Thymus (tissue), 14 donors: ENCODE measurements at places on chromosomes 16 and 17. TPM values are rescaled to one million over a fixed set of nuclear protein-coding genes. Genes with fewer than 3 reads are reported as not detected.

- no peak for DNase-seq
Observed at GRCh38 chr16:54370278-54371040, 83.9 kb upstream of the IRX3 start.

DNA sequence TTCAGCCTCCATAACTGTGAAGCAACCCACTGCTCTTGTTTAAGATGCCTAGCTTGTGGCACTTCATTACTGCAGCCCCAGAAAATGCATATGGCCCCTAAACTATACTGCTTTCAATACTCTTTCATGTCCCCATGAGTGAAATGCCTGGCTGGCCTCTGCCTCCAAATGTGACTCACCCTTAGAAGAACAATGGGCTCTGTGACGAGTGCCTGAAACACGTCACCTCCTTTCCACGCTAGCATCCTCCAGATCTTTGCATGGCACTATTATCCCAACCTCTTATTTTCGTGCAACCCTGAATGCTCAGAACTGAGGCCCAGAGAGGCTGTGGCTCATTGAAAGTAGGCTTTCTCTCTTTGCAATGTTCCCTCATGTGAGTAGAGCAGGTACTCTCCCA, 233.1 kb downstream of the CBLN1 start:
- no peak for DNase-seq

- no peak for DNase-seq
Observed at GRCh38 chr16:66920924-66921680, 2.4 kb upstream of the CDH16 start.

- DNase-seq: no peak
Observed at GRCh38 chr17:76466775-76467130, 650 bp upstream of the AANAT start.

DNA sequence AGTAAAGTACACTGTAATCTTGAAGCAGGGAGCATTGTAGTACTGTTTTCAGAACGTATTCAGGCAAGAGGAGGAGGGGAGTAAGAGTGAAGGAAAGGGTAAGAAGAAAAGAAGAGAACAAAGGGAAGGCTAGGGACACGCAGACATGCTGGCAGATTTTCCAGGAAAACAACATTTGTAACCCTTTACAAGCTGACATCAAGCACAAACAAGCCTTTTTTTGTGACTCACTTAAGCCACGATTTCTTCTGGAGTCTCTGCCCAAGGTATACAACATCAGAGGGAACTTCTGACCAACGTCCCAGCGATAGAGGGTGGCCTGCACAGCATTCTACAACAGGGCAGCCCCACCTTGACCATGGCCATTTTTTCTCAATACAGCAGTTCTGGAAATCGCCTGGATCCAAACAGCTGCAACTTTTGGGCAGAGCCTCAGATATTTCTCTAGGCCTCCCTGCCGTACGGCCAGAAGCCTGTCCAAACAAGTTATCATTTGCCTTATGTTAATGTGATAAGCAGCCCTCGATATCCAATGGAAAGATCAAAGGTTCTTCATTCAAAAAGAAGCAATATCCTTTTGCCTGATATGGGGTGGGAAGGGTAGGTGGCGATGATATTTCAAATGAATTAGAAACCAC, 247.3 kb downstream of the ZFHX3 start:
- no peak for DNase-seq

- DNase-seq: no peak
Observed at GRCh38 chr17:3415610-3416009, 4.4 kb downstream of the OR3A3 start.

- DNase-seq: no peak
Observed at GRCh38 chr17:3475251-3475685, 529 bp upstream of the ASPA start.

GRCh38 chr16:87223656-87224248, 93.4 kb downstream of the C16orf95 start:
- no peak for DNase-seq

DNA sequence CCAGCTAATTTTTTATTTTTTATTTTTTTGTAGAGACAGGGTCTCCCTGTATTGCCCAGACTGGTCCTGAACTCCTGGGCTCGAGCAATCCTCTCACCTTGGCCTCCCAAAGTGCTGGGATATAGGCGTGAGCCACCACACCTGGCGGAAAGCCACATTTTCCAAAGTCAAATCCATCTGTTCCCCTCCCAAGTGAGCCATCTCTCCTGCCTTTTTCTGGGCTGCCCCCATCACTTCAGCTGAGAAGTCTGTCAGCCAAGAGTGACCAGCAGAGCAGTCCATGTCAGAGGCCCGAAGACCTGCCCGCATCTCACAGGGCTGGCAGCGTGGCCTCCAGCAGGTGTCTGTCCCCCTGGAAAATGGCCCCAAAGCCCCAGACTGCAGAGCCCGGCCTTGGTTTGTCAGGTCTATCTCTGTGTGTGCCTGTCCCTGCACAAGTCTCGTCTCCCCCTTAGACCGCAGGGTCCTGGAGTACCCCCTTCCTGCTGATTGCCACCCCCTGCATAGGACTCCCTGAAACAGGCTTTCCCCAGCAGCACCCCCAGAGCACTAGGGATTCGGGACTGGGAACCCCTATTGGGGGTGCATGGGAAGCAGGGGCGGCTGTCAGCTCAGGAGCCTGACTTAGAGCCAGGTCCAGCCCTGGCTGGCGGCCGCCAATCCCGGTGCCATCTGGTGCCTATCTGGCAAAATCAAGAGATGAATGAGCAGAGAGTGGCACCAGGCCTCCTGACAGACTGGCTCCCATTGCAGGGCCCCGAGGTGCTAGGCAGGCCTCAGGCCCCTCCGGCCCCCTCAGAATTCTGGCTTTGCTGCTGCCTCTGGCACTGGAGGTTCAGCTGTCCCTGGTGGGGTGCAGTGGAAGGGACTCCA, 7.8 kb downstream of the TTYH2 start:
- no peak for DNase-seq

- no peak for DNase-seq
Observed at GRCh38 chr16:54936201-54936978, 5.7 kb downstream of the IRX5 start.

DNA sequence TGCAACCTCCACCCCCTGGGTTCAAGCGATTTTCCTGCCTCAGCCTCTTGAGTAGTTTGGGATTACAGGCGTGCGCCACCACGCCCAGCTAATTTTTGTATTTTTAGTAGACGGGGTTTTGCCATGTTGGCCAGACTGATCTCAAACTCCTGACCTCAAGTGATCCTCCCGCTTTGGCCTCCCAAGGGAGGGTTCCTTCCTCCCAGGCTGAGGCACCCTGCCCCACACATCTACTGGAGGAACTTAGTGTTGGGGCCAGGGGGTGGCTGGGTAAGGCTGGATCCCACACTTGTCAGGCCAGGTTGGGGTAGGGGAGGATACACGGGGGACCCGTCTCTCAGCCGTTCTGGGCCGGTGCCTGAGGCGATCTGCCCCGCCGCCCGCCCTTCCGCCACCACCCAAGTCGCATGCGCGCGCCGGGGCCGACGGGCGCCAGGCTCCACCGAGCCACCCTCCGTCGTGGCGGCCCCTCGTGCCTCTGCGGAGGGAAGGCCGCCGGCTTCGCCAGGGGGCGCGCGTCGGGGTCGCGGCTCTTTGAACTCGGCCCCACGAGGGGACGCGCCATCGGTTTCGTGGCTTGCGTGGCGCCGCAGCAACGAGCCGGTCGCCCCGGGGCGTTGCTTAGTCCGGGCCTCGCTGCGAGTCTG, 15.9 kb downstream of the GRB7 start:
- DNase-seq: peak; percentile 89

- DNase-seq: peak; percentile 92
Observed at GRCh38 chr17:29617481-29618271, 5.0 kb downstream of the CORO6 start.

DNA sequence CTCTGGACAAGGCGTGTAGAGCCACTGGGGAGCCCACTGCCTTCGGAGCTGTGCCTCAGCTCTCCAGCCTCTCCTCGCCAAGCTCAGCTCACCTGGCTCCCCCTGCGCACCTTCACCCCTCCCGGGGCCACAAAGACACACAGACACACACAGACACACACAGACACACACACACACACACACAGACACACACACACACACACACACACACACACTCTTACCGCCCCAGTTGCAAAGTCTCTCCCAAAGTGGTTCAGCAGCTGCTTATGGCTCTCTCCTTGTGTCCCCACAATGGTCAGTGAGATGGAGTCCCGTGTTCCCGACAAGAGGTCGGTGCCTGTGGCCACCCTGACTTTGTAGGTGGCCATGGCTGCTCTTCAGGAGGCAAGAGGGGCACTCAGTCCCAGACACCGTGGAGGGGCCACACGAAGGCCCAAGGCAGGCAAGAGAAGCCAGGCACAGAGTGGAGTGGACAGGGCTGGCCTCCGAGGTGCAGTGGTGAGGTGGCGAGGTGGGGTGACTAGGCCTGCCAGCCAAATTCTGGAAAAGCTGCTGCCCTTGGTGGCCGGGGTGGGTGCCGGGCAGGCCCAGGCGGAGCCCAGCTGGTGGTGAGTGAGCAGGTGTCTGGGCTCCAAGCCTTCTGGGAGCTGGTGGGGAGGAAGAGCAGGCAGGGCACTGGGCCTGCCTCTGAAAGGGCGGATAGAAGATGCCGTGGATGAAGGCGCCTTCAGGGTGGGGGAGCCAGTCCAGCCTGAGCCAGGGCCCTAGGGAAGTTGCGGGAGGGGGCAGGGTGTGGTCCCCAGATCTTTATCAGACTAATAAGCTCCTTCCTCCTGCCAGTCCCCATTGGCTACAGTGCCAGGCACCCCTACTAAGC, at the start of gene ALOX12B:
Gene ALOX12B (minus strand): TSS at position 642 of the 877 bp plus-strand sequence. CDS start 274 bp downstream, at position 368.
- DNase-seq: no peak

DNA sequence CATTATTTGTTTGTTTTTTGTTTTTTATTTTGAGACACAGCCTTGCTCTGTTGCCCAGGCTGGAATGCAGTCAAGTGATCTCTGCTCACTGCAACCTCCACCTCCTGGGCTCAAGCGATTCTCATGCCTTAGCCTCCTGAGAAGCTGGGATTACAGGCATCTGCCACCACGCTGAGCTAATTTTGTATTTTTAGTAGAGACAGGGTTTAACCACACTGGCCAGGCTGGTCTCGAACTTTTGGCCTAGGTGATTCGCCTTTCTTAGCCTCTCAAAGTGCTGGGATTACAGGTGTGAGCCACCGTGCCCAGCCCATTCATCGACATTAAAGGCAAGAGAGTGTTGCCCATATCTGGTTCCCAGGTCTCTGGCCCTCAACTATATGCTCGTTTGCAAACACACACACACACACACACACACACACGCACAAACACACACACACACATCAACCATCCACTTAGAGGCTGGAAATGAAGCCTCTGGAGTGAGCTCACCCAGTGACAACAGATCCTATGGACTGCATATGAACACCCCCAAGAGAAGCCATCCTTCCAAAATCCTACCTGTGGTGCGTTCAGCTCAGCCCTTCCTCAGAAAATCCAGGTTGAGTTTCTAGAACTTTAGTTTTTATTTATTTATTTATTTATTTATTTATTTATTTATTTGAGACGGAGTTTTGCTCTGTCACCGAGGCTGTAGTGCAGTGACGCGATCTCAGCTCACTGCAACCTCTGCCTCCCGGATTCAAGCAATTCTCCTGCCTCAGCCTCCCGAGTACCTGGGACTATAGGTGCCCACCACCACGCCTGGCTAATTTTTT, 12.3 kb upstream of the SEPHS2 start:
- no peak for DNase-seq

DNA sequence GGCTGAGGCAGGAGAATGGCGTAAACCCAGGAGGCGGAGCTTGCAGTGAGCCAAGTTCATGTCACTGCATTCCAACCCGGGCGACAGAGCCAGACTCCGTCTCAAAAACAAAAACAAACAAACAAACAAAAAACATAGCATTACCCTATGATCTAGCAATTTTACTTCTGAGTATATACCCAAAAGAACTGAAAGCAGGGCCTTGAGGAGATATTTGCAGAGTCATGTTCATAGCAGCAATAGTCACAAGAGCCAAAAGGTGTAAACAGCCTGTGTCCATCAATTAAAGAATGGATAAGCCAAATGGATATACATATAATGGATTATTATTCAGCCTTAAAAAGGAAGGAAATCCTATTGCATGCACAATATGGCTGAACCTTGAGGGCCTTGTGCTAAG, 63.1 kb downstream of the TOM1L2 start:
- no peak for DNase-seq

- DNase-seq: no peak
Observed at GRCh38 chr17:62703261-62703775, 75.8 kb downstream of the MRC2 start.

DNA sequence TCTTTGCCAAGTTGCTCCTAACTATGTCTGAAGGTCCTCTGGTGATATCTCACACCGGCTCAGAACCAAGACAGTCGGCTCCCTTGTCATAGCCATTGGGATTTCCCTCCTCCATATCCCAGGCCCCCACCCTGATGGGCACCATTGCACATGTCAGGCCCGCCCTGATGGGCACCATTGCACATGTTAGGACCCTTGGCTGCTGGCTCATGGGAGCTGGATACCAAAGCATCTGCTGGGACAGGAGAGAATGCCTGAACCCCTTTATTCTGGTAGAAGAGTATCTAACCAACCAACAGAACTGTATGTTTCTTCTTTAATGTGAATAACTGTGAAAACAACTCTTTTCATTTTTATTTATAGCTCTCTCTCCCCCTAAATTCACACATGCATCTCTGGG, 454.5 kb upstream of the HSBP1 start:
- no peak for DNase-seq

- no peak for DNase-seq
Observed at GRCh38 chr16:51151961-51152663, 1.0 kb upstream of the SALL1 start.

DNA sequence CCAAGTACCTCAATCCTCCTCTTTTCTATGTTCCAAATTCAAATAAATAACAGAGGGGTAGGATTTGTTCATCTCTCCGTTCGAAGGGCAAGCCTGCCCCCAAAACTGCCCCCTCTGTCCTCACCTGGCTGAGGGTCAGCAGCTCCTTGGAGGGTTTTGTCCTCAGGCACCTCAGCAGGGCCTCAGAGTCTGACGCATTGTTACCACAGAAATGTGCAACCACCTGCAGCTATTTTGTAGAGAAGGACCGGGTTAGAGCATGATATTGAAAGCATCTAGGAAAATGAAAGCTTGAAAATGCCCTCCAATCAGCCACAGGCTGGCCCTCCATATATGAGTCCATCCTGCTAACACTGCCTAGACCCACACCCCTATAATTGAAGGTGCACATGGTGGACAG, 13.9 kb downstream of the CES5A start:
- DNase-seq: no peak

GRCh38 chr16:81630635-81631031, 148.5 kb upstream of the PLCG2 start:
- no peak for DNase-seq

- no peak for DNase-seq
Observed at GRCh38 chr16:85565801-85566526, 47.2 kb upstream of the GSE1 start.

DNA sequence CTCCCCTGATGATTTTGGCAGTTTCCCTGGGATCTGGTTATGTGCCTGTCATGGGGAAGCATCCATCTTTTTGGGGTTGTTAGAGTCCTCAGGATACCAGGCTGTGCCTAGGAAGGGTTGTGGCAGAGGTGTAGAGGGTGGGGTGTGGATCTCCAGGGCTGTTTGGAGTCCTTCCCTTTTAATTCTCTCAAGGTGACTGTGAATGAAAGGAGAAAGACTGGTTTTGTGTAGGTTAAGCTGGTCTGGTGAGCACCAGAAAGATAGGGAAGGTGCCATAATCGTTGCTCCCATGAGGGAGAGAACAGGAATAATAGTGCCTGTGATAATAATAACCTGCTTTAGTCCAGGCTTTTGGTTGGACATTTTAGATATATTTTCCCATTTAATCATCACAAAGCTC, 7.0 kb downstream of the MAP2K4 start:
- DNase-seq: no peak

RAD51C gene
- total RNA-seq: 48.1 TPM

HLF gene
- total RNA-seq: 0.57 TPM

CES3 gene
- 0.09 TPM for total RNA-seq

TMC6 gene
- 83.7 TPM for total RNA-seq

SDR42E1 gene
- total RNA-seq: 6.0 TPM

C17orf78 gene
- not detected for total RNA-seq

COPZ2 gene
- 5.5 TPM for total RNA-seq

FN3K gene
- 0.24 TPM for total RNA-seq
